T-helper 17 cell (primary cell): ENCODE measurements at places on chromosomes 16 and 17. TPM values are rescaled to one million over a fixed set of nuclear protein-coding genes. Genes with fewer than 3 reads are reported as not detected.

- H3K4me3 ChIP-seq, result no peak overlapping the region
- H3K27me3 ChIP-seq, result peaks cover 23% of the 10 kb centered on the region
- H3K27ac ChIP-seq, result no peak overlapping the region
- no peaks in the 10 kb centered on the region for H3K36me3 ChIP-seq
- no peak for DNase-seq
Observed at GRCh38 chr16:66168777-66169176, 197.7 kb upstream of the CDH5 start.

DNA sequence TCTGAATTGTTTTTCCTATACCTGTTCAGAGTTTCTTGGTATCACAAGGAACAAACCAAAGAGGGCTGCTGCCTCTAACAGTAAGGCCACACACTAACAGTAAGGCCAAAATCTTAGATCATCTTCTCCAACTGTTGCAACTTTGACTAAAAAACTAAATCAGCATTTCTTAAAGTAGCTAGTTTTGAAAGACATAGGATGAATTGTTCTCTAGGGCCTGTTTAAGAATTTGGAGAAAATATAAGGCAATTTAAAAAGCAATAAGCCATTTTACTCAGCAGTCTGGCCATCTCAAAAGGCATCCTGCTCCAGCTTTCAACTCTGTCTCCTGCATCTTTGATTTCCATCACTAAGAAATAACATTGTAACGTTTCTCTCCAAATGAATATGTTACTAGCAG lies 105.0 kb upstream of the MON1B start:
- H3K27ac ChIP-seq, result no peak overlapping the region
- no peaks in the 10 kb centered on the region for H3K27me3 ChIP-seq
- DNase-seq, result no peak
- H3K4me3 ChIP-seq, result no peak overlapping the region
- H3K36me3 ChIP-seq, result no peaks in the 10 kb centered on the region

GRCh38 chr17:78108726-78109488 lies 19.6 kb downstream of the TMC6 start:
- peak overlapping the region; percentile 36 for H3K4me3 ChIP-seq
- H3K4me1 ChIP-seq, result peaks cover 23% of the 10 kb centered on the region
- DNase-seq, result no peak
- no peaks in the 10 kb centered on the region for H3K27me3 ChIP-seq

DNA sequence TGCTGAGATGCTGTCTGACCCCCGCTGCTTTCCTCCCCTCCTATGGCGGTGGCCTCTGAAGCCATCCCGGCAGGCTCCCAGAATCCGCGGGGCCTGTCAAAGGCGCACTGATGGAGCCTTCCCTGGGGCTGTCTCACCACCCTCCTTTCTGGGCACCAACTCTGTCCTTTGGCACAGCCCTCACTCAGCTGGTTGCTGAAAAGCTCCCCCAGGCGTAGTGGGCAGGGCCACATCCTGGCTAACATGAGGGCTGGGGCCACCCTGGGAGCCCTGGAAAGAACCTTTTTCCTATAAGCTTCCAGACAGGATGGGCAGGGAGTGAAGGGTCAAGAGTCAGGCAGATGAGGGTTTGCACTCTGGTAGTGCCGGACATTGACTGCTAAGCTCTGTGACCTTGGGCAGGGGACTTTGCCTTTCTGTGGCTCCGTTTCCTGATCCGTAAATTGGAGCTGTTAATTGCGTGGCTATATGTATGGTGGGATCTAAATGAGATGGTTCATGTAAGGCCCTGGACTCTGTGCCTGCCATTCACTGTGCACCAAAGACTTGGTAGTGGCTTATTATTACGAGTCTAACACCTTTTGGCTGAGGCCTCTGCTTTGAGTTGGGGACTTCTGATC lies 27.6 kb upstream of the LASP1NB start:
- no peak for DNase-seq
- peaks cover 49% of the 10 kb centered on the region for H3K4me1 ChIP-seq
- H3K36me3 ChIP-seq, result no peaks in the 10 kb centered on the region
- H3K27ac ChIP-seq, result peak overlapping the region; percentile 99

GRCh38 chr16:89904606-89905510 lies 13.8 kb upstream of the MC1R start:
- H3K36me3 ChIP-seq, result no peaks in the 10 kb centered on the region
- H3K27me3 ChIP-seq, result no peaks in the 10 kb centered on the region
- H3K27ac ChIP-seq, result peak overlapping the region; percentile 60
- H3K4me3 ChIP-seq, result no peak overlapping the region

DNA sequence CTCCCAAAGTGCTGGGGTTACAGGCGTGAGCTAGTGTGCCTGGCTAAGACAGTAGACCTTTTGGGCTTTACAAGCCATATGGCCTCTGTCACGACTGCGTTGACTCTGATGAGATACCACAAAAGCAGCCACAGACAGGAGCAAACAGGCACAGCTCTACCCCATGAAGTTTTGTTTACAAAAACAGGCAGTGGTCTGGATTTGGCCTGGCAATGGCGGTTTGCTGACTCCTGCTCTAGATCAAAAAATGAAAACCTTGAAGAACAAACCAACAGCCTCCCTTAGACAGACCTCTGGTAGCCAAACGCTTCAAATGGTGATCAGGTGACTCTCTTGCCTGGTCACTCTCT lies 20.7 kb downstream of the SLC43A2 start:
- H3K27ac ChIP-seq, result no peak overlapping the region
- no peak overlapping the region for H3K4me3 ChIP-seq
- no peaks in the 10 kb centered on the region for H3K27me3 ChIP-seq
- H3K4me1 ChIP-seq, result peaks cover 2% of the 10 kb centered on the region
- H3K36me3 ChIP-seq, result no peaks in the 10 kb centered on the region

Gene TP53TG3
- not detected for total RNA-seq

- H3K27me3 ChIP-seq, result peaks cover 20% of the 10 kb centered on the region
- no peak overlapping the region for H3K4me3 ChIP-seq
- H3K27ac ChIP-seq, result no peak overlapping the region
- H3K4me1 ChIP-seq, result no peaks in the 10 kb centered on the region
- DNase-seq, result no peak
Observed at GRCh38 chr16:77711775-77712174, 10.5 kb upstream of the NUDT7 start.

- H3K4me1 ChIP-seq, result no peaks in the 10 kb centered on the region
- no peaks in the 10 kb centered on the region for H3K36me3 ChIP-seq
- no peak for DNase-seq
- H3K4me3 ChIP-seq, result no peak overlapping the region
- no peak overlapping the region for H3K27ac ChIP-seq
Observed at GRCh38 chr16:35751191-35751941, 2292.0 kb downstream of the TP53TG3F start.

DNA sequence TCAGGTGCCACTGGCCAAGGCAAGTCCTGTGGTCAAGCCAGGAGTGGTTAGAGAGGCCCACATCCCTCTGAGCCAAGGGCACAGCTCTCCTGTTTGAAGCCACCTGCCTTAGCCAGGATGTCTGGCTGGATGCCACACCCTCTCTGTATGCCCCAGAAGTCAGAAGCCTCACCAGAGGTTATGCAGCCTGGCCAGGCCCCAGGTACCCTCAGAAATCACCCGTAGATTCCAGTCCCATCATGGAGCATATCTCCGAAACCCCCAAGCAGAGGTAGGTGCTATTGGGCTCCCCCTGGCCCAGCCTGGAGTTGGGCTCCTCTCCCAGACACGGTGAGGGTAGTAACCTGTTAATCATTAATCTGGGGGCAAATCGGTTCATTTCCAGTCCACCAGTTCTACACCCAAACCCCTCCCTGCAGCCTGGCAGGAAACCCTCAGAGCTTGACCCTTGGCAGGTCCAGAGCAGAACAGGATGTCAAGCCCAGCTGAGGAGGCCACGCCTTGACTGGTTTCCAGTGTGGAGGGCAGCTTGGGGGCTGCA lies 60.6 kb upstream of the TMEM97 start:
- no peaks in the 10 kb centered on the region for H3K36me3 ChIP-seq
- no peak overlapping the region for H3K4me3 ChIP-seq
- peaks cover 28% of the 10 kb centered on the region for H3K27me3 ChIP-seq
- H3K4me1 ChIP-seq, result no peaks in the 10 kb centered on the region
- no peak for DNase-seq

Gene ATF7IP2
- 86.7 TPM for total RNA-seq

Gene C1QL1
- not detected for total RNA-seq

DNA sequence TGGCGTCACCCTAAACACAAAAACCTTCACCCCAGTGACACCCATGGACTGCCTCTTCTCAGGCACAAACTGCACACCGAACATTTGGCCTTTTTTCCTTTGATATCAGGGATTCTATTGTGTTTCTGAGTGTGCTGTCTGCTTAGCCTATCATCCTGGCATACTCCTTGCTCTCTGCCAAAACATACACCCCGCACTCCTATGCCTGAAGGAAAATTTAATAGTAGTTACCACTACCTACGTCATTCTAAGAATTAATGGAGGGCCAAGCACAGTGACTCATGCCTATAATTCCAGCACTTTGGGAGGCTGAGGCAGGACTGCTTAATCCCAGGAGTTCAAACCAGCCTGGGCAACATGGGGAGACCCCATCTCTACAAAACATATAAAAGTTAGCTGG lies 19.9 kb upstream of the SLFN13 start:
- DNase-seq, result no peak
- no peaks in the 10 kb centered on the region for H3K27me3 ChIP-seq
- H3K4me3 ChIP-seq, result peak overlapping the region; percentile 4
- H3K4me1 ChIP-seq, result peaks cover 13% of the 10 kb centered on the region

DNA sequence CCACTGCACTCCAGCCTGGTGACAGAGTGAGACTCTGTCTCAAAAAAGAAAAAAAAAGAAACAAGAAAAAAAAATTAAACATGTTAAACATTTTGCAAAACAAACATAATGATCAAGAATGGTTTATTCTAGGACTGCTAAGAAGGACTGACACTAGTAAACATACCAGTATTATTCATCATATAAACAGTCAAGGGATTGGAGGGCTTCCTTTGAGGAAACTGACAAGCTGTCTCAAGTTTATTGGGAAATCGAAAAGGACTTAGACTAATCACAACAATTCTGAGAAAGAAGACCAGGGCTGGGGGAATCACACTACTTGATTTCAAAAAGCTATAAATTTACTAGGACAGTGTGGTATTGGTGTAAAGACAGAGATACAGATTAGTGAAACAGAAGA lies 75.5 kb downstream of the MYH10 start:
- DNase-seq, result no peak
- no peaks in the 10 kb centered on the region for H3K4me1 ChIP-seq
- H3K4me3 ChIP-seq, result no peak overlapping the region

GRCh38 chr17:30920683-30921543 lies 832 bp upstream of the ADAP2 start:
- H3K4me3 ChIP-seq, result peak overlapping the region; percentile 83
- H3K27ac ChIP-seq, result no peak overlapping the region
- DNase-seq, result no peak
- peaks cover 43% of the 10 kb centered on the region for H3K27me3 ChIP-seq
- peaks cover 11% of the 10 kb centered on the region for H3K4me1 ChIP-seq

DNA sequence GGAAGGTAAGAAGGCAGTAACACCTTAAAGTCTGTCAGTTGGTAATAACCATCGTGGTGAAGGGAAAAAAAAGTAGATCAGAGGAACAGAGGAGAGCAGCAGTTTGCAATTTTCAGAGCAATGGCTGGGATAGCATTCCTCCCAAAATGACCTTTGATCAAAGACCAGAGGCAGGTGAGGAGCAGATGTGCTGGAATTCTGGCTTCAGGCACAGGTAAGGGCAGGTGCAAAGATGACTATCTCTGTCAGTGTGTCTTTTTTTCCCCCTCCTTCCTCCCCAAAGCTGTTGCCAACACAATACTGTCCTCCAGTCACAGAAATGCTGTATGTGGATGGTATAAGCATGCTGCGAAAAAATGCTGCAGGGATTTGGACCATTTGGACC lies 166.7 kb downstream of the XYLT1 start:
- no peak overlapping the region for H3K27ac ChIP-seq
- H3K27me3 ChIP-seq, result no peaks in the 10 kb centered on the region
- no peak for DNase-seq
- H3K4me1 ChIP-seq, result peaks cover 26% of the 10 kb centered on the region

DNA sequence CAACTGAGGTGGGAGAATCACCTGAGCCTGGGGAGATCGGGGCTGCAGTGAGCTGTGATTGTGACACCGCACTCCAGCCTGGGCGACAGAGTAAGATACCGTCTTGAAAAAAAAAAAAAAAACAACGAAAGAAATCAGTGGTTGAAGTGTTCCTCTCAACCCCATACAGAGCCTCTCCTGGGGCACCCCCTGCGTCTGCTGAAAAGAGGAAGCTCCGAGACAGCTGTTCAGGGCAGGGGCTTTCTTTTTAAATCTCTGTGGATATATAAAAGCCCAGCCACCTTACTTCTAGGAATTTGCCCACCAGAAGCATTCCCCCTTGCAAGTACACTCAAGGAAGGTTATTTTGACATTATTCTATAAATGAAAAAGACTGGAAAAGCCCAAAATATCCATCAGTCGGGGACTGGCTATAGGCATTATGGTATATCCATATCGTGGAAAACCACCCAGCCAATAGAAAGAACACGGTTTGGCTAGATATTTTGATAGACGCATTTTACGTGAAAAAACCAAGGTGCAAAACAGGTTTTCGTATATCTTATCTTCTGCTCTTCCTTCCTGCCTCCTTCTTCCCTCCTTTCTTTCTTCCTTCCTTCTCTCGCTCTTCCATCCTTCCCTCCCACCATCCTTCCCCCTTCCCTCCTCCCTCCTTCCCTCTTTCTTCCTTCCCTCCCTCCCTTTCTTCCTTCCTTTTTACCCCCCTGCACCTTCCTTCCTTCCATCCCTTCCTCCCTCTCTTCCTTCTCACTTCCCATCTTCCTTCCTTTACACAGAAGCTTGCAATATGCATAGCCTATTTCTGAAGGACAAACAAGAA lies 9.2 kb upstream of the CCL22 start:
- peaks cover 29% of the 10 kb centered on the region for H3K27me3 ChIP-seq
- peak overlapping the region; percentile 12 for H3K4me3 ChIP-seq
- H3K27ac ChIP-seq, result no peak overlapping the region
- peaks cover 3% of the 10 kb centered on the region for H3K36me3 ChIP-seq
- no peak for DNase-seq
- H3K4me1 ChIP-seq, result peaks cover 20% of the 10 kb centered on the region

GRCh38 chr17:44267165-44267455 lies 825 bp downstream of the SLC4A1 start:
- H3K27me3 ChIP-seq, result peaks cover 7% of the 10 kb centered on the region
- peaks cover 7% of the 10 kb centered on the region for H3K4me1 ChIP-seq
- no peak overlapping the region for H3K27ac ChIP-seq
- no peak overlapping the region for H3K4me3 ChIP-seq
- no peaks in the 10 kb centered on the region for H3K36me3 ChIP-seq
- DNase-seq, result no peak

DNA sequence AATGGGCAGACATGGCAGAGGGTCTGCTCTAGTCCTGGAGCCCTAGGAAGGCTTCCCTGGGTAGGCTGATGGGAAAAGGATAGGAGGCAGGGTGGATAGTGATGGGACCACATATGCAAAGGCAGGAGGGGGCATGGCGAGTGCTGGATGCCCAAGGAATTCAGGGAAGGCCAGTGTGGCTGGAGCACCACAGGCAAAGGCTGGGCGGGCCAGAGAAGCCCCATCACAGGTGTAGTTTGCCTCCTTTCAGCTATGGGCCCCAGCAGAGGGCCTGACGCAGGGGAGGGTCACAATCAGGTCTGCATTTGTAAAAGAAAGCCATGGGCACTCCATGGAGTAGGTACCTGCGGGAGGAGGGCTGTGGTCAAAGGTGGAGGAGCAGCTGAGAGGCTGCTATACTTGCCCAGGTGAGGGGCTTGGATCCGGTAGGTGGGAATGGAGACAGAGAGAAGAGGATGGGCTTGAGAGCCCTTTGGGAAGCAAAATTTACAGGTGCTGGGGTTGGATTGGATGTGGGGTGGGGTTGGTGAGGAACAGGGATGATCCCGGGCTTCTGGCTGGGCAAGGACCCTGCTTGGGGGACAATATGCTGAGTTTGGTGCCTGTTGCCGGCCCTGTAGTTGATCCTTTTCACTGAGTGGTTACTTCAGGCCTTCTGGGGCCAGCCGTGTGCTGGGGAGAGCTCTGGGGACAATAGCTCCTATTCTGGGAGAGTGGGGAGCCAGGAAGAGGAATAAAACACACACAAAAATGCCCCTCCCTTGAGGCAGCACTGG lies 6.5 kb upstream of the COL1A1 start:
- H3K27me3 ChIP-seq, result peaks cover 81% of the 10 kb centered on the region
- DNase-seq, result no peak
- H3K27ac ChIP-seq, result no peak overlapping the region
- H3K4me1 ChIP-seq, result peaks cover 10% of the 10 kb centered on the region
